ENCODE measurements at places on chromosomes 7 and 10.

DNA sequence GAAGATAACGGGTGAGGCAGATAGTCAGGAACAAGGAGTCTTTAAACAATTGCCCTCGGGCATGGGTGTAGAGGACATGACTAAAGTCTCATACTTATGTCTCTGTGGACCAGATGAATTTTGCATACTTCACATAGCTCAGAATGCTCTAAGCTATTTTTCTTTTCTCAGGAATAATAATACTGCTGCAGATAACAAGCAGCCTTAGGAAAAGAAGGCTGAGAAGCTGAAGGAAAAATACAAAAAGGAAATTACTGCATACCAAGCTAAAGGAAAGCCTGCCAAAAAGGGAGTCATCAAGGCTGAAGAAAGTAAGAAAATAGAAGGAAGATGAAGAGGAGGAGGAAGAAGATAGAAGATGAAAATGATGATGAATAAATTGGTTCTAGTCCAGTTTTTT lies 13.4 kb upstream of the ERCC6 start:
- no peak for DNase-seq

GRCh38 chr7:116709336-116709735 lies 37.3 kb downstream of the MET start:
- DNase-seq = no peak

GRCh38 chr10:79563426-79563825 lies 3.2 kb upstream of the SFTPA2 start:
- DNase-seq = no peak

DNA sequence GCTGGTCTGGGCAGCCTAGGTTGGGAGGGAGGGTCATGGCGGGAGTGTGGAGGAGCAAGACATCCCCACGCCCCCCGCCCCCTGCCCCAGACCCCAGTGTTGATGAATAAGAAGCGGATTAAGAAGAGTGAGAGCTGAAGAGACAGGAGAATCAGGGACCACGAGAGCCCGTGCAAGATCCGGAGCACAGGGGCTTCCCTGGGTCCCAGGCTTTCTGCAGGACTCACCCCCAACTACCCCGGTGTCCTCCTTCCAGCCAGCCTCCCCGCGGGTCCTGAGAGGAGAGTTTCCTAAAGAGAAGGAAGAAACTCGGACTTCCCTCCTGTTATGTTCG lies 20.1 kb downstream of the GHRHR start:
- no peak for DNase-seq

All from suprapubic skin (tissue), 4 donors.